ENCODE measurements at places on chromosomes 7 and 10.

DNA sequence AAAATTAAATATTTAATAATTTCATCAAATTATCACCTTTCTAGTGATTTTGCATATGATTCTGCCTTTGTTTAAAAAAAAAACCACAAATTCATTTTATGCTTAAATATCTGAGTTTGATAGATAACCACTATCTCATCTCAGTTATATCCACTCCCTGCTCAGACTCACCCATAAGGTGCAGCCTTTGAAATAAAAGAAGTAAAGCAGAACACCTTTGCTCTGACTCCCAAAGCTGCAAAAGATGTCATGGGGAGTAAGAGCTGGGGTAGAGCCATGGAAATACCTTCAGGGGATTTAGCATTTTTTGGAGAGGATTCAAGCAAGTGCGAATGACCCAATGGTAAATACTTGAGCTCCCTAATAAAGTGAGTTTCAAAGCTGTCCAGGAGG lies 15.1 kb upstream of the CYP3A5 start:
- DNase-seq, result no peak

GRCh38 chr7:116715077-116715476 lies 43.1 kb downstream of the MET start:
- peak; percentile 21 for DNase-seq

GRCh38 chr7:128933180-128933891 lies 4.4 kb upstream of the IRF5 start:
- DNase-seq, result no peak

DNA sequence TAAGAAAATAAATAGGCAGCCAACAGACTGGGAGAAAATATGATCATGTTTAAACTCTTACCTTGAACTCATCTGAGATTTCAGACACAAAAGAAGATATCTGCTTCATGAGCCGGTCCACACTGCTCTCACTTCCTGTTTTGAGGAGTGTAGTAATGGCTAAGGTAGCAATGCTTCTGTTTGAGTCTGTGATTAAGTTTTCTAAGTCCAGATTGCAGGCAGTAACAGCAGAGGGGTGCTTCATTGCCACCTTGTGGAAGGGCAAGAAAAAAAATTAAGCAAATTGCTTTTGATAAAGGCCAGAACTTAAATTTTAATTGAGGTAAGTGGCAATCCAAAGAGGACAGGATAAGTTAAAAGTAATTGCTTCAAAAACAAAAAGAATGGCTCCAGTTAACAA lies 69.1 kb downstream of the MEST start:
- DNase-seq, result peak; percentile 24

GRCh38 chr7:1654111-1654510 lies 16.0 kb upstream of the ELFN1 start:
- DNase-seq, result no peak

GRCh38 chr10:80529604-80530003 lies 8.1 kb upstream of the SH2D4B start:
- DNase-seq, result no peak

- no peak for DNase-seq
Observed at GRCh38 chr7:44845451-44845850, 2.4 kb downstream of the H2AZ2 start.
